ENCODE measurements at places on chromosomes 3 and 15. TPM values are rescaled to one million over a fixed set of nuclear protein-coding genes. Genes with fewer than 3 reads are reported as not detected.
A peak's percentile ranks its signal among the peaks of the same experiment; 100 is the strongest.

DNA sequence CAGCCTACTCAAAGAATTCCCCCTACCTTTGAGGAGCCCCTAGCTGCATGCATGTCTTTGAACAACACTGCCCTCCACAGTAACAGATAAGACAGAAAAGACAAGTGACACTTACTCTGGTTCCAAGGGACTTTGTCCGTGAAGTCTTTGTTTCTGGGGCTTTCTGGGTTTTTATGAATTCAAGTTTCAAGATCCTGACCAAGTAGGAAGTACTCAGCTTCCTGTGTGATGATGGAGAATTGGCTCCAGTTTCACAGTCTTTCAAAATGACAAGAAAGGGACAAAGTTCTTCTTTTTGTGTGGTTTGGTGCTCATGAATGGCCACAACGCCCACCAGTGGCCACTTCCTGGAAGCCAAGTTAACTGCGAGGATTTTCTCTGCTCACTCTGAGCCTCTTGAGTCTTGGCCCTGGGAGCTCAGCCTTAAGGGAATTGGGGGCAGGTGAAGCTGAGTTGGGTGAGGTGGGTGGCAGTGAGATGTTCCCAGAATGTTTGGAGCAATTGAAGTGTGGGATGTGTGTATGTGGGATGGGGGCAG, at the start of gene CCR1:
TSS of gene CCR1 (minus strand) at position 147 of the 538 bp plus-strand sequence. CDS start 4,000 bp downstream, outside the sequence.
- no peak for DNase-seq

DNA sequence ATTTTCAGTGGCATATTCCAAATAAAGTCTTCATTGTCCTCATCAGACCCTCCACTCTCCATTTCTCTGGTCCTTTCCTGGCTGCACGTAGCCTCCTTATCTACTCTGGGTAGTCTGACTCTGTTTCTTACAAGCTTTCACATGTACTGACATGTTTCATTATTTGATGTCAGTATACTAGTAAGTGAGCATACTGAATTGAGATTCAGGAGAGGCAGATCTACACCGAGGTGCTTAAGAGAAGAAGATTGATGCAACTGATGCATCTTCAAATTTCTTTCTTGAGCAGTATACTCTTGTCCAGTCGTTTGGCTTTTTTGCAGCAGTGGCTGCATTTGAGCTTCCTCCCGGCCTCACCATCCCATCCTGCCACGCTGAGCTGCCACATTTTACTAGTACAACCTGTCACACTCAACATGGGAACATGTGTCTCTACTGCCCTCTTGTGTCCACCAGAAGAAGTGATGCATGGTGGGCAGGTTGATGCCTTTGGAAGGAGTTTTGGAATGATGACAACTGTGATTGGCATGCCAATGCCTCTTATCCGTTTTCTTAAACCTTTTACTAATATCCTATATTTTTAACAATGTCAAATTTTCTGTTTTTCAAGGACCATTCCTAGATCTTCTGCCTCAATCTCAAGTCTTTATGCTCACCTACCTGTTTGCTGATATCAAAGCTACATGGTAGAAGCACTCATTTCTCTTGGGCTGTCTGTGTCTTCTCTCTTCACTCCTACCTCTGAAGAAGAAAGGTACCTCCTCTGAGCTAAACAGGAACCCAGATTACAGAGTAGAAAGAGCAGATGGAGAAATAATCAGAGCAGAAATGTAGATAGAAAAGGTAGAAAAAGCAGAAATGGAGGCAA, 38.7 kb downstream of the GUCA1C start:
- DNase-seq = peak; percentile 55

DNA sequence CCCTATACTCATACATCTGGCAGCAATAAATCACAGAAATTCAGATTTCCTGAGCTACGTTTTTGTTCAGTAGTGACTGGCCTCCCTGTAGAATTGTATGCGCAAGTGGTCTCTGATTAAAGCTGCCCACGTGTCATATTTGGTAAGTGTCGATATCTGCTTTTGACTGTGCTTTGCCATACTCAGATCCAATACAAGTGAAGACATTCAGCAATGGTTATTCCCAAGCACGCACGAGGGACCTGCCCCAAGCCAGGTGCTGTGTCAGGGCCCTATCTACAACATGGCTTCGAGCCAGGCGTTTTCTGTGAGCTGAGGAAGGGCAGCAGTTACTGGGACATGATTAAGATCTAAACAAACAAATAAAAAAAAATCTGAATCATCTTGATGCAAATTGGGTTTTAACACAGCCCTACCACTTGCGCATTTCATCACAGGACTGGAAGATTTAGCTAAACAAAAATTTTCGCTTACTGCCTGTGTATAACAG, 47.2 kb upstream of the ICE2 start:
- DNase-seq = no peak

DNA sequence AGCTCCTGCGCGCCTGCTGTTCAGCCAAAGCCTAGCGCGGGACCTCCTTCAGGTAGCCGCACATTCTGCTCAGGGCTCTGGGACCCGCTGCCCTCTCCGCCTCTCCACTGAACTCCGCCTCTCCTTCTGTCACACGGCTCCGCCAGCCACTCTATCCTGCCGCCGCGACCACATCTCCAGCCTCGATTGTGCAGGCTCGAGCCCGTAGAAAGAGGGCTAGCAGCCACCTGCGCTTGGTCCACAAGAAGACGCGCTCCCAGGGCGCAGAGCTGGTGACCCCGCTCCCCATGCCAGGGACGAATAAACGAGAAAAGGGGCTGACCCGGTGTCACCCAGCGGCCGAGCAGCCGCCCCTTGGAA, 1.1 kb upstream of the VIPR1 start:
- DNase-seq = peak; percentile 47

GRCh38 chr15:91717811-91718210, 135.7 kb upstream of the SLCO3A1 start:
- DNase-seq = no peak

- DNase-seq = no peak
Measured at GRCh38 chr15:36769098-36769497, 189.7 kb downstream of the CDIN1 start.

DNA sequence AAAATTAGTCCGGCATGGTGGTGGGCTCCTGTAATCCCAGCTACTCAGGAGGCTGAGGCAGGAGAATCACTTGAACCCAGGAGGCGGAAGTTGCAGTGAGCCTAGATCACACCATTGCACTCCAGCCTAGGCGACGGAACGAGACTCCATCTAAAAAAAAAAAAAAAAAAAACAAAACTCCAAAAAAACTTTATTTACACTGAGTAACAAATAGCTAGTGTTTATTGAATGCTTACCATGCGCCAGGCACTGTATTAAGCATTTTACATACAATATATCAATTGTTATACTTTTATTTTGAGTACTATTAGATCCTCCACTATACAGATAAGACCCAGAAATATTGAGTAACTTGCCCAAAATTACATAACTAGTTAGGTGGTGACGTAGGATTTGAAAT, 17.4 kb upstream of the ARIH1 start:
- DNase-seq = no peak

DNA sequence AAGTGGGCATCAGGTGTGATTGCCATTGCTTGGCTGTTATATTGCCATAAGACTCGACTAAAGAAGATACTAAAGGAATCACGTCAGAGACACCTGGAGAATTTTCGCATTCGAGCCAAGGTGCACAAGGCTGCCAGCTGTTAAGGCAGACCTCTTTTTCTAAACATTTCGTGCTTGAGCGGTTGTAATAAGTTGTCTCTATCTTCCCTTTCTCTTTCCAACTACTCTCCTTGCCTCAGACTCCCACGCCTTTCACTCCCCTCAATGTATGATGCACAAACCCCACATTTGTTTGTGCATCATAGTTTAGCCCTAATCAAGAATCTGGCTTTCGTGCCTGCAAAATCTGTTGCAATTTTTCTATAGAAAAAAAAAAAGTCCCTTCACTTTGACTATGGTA, 118.0 kb downstream of the IQCH start:
- DNase-seq = no peak

GRCh38 chr3:173887888-173888287, 490.3 kb downstream of the NLGN1 start:
- no peak for DNase-seq

DNA sequence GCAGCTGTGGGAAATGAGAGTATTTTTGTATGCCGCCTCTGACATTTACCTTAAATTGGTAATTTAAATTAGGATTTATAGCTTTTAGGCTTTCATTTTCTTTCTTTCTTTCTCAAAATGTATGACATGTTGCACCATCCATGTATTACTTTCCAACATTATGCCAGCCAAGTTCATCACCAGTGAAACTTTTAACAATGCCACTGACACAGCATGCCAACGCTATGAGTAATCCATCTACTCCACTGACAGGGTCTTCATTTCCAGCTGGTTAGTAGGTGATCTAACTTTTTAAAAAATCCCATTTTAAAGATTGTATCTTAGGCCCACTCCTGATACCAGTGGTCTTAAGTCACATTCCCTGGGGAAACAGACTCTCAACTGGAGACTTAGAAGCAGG, 21.8 kb upstream of the CLDN16 start:
- DNase-seq = no peak

- no peak for DNase-seq
Measured at GRCh38 chr3:170321321-170322034, 36.0 kb upstream of the SKIL start.

GRCh38 chr15:72319985-72320671, at the start of gene CELF6:
CELF6 (minus strand) TSS chr15:72320157; CDS start chr15:72319874, 283 bp downstream.
- DNase-seq = peak; percentile 98

DNA sequence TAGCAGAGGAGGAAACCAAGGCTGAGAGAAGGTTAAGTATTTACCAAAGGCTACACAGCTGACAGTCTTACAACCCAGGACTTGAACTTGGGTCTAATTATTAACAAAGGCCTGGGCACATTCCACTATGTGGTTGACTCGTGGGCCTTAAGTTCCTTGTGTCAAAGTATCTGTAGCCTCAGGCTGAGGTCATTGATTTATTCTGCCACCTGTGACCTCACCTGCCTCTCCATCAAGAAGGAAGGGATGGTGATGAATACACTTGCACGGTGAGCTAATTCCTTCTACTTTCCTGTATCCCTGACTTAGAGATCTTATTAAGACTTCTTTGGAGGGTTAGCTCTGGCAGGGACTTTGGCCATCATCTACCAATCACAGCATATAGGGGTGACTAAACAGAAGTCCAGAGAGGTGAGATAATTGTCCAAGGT, 19.9 kb upstream of the LRRC58 start:
- no peak for DNase-seq

- DNase-seq = no peak
Measured at GRCh38 chr3:168157099-168157700, 61.5 kb upstream of the GOLIM4 start.

DNA sequence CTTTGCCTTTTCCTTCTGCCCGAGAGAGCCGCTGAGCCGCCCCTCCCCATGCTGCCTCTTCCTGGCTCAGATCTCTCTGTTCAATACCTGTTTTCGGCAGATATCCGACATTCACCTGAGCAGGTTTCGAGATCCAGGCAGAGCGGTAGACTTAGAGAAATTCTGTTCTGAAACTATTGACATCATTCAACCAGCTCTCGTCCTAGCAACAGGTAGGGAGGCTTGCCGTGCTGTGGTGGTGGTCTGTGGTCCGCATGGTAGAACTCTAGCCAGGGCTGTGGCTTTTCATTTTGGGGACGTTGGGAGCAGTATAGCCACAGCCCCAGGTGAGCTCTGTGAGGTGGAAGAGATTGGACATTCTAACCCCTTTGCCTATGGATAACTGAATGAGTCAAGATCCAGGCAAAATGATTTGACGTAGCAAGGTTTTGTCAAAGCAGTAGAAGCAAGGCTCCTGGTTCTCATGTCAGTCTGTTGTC, 810 bp downstream of the TMEM62 start:
- DNase-seq = no peak

Gene KIF23
- total RNA-seq = 5.2 TPM

Gene PRRT3
- 8.9 TPM for total RNA-seq

Gene LOXL1
- 163 TPM for total RNA-seq

Gene SAMMSON
- total RNA-seq = not detected

Gene GNAT1
- not detected for total RNA-seq
